DND-41 (cell line): ENCODE measurements at places on chromosomes 6 and 20.
A peak's percentile ranks its signal among the peaks of the same experiment; 100 is the strongest.

- no peak for DNase-seq
These were observed 37.0 kb upstream of the MPC1 start for GRCh38 chr6:166419717-166420116.

DNA sequence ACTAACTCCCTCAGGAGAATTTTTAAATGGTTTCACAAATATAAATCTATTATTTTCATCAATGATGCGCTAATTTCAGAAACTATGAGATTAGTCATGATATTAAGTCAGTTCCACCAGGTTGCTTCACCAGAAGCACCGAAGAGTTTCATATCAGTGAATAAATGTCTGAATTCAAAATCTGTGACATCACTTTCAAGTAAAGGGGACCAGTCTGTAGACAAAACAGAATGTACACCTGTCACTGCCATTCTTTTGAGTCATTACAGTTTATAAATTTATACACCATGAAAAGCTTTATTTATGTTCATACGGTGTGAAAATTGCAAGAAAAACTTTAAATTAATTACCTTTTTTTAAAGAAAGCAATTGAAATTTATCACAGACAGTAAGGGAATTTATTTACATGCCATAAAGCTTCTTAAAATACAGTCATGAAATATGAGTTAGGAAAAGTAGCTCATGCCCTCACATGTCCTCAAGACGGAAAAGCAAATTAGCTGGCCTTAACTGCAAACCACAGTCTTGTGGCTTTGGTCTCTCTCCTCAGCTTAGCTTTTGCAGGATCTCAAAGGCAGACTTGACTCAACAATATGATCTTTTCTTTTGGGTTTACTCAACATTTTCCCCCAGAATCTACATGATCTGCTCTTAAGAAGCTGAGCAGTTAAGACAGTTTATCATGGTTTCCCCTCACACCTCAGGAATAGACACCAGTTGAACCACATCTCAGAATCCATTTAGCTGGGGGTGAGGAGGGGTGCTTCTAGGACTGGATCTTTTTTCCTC lies 177.7 kb upstream of the MCHR2 start:
- peak; percentile 73 for DNase-seq

DNA sequence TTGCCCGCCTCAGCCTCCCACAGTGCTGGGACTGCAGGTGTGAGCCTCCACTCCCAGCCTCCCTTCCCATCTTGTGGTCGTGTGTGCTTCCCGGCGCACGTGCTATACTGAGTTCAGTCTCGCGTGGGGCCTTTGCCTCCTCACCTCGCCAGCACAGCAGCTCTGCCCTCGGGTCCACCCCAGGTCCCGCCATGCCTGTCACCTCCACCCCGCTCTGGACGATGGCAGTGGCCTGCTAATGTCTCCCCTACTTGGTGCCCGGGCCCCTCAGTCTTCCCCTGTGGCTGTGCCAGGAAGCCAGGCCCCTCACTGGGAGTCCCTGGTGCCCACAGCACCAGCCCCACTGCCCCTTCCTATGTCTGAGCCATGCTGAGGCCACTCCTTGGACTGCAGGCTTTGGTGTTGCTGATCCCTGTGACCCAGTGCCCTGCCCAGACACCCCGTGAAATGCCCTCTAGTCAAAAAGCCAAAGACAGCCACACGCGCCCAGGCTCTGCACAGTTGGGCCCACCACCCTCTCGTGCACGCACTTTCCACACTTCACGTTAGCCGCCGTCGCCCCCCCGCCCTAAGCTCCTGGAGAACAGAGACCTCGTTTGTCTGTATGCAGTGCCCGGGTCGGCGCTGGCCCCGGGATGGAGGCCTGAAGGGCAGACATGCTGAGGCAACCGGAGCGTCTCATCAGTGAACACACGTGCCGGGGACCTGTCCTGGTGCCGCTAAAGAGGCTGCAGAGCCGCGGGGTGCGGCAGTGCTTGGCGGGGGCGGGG lies 14.3 kb downstream of the HRH3 start:
- DNase-seq, result no peak

DNA sequence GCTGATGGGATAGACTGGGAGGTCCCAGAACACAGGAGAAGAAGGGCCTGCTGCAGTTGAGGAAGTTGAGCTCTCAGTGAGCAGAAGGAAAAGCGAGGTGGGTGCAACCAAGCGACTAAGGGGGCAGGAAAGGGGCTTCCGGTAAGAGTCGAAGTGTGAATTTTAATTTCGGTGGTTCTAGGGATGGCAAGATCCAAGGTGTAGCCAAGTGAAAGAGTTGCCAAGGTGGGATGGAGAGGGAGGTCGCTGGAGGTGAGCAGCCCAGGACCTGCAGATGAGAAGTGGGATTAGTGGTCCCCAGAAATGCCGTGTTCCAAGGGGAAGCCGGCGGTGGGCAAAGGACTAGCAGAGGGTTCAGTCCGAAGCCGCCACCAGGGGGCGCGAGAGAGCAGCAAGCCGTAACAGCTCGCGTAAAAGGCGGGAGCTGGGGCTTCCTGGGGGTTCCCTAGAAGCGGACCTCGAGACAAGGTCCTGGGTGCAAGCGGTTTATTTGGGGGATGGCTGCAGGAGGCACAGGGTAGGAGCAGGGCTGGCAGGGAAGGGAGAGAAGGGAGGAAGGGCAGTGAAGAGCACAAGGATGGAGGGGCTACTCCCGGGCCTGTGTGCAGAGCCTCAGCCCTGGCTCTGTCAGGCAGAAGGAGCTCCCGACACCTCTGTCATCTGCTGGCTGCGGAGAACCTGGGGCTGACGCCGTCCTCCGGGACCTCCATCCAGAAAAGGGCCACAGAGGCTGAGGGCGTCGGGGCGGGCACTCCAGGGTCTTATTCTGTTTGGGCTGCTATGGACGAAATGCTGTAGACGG lies 103.6 kb downstream of the PAX1 start:
- DNase-seq, result peak; percentile 26

- no peak for DNase-seq
These were observed 63.2 kb downstream of the FGD2 start for GRCh38 chr6:37068356-37069270.

DNA sequence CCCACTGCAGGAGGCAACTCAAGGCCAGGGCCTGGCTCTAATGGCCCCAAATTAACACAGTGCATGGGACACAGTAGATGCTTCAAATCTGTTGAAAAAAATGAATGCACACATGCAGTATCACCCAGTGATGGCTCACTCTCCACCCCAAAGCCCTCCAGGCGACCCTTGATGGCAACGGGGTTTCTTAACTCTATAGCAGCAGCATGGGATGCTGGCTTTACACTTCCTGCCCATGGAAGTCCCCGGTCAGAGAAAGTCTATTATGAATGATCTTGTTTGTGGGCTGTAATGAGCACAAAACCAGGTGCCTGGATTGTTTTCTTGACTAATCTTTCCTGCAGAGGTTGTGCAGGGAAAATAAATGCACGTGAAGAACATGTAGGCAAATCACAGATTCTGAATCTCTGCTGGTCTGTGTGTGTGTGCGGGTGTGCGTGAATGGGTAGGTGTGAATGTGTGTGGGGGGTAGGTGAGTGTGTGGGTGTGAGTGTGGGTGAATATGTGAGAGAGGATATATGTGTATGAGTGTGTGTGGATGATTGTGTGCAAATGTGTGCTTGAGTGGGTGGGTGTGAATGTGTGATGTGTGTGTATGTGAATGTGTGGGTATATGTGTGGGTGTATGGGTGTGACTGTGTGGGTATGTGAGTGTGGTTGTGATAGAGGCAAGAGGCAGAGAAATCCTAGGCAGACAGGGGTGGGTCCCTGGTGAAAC lies 60.1 kb upstream of the MLN start:
- DNase-seq, result no peak

GRCh38 chr20:18793625-18794427 lies 19.8 kb upstream of the SCP2D1 start:
- DNase-seq, result peak; percentile 88

DNA sequence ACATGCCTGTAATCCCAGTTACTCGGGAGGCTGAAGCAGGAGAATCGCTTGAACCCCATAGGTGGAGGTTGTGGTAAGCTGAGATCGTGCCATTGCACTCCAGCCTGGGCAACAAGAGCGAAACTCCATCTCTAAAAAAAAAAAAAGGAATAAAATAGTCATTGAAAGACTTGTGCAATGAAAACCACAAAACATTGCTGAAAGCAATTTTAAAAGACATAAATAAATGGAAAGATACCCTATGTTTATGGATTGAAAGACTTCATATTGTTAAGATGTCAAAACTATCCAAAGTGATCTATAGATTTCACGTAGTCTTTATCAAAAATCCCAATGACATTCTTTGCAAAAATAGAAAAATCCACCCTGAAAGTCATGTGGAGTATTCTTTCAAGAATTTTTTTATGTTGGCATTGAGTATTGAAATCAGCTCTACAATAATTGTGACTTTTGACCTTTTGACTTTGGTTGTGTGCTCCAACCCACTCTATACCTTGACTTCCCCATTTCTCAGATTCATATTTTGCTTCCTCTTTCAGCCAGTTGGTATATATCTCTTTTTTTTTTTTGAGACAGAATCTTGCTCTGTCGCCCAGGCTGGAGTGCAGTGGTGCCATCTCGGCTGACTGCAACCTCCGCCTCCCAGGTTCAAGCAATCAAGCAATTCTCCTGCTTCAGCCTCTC lies 45.5 kb upstream of the SLC23A2 start:
- DNase-seq, result no peak

GRCh38 chr6:169141671-169142537 lies 111.7 kb downstream of the THBS2 start:
- no peak for DNase-seq

GRCh38 chr6:36659271-36659670 lies 19.2 kb upstream of the CDKN1A start:
- DNase-seq, result no peak

DNA sequence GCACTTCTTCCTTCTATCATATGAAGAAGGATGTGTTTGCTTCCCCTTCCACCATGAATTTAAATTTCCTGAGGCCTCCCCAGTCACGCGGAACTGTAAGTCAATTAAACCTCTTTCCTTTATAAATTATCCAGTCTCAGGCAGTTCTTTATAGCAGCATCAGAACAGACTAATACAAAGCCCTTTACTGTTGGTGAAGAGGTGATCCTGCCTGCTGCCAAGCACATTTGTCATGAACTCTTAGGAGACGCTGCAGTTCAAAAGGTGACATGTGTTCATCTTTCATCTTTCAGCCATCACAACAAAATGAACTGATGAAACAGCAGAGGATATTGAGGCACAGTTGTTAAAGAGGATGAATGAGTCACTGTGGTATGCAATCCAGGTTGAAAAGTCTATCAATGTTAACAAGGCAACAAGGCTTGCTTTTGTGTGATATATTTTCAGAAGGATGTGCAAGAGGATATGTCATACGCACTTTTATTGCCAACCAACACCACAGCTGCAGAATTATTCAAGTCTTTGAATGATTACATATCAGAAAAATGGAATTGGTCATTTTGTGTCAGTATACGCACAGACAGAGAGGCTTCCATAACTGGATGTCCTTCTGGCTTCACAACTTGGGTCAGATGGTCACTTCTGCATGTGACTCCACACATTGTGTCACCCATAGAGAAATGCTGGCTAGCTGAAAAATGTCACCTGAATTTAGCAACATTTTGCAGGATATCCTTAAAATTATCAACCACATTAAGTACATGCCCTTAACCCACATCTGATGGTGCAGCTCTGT lies 52.4 kb upstream of the PLN start:
- DNase-seq, result no peak

DNA sequence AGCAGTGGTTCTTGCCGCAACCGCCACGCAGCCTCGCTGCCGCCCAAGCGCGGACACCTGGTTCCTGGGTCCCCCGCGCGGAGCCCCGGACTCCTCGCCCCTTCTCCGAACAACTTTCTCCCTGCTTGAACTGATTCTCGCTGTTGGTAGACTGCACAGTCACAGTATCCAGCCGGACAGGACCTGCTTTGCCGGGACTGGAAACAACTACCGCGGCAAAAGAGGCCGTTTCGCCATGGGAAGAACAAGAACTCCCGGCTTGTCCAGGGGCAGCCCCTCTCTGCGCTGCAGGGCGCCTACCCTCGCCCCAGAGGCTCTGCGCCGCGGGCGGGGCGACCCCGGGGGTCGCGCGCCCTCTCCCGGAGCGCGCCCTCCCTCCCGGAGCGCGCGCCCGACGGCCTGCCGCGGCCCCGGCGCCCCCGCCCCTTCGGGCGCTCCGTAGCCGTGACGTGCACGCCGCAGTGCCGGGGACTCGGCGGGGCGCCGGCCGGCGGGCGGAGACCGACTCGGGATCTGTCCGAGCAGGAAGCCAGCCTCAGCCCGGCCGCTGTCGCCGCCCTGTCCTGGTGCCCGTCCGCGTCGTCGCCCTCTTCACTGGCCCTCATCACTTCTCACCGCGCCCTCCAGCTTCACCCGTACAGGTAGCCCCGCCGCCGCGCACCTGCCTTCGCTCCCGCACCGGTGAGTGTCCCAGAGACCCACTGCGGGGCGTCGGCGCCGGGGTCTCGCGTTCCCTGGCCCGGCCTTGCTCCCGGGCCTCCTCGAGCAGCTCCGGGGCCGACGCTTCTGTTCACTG lies at the start of gene MYO6:
TSS of gene MYO6 (plus strand) at position 497 of the 796 bp plus-strand sequence. CDS start 68,309 bp downstream, outside the sequence.
- DNase-seq, result no peak

- no peak for DNase-seq
These were observed 107.0 kb upstream of the BMP2 start for GRCh38 chr20:6660441-6660840.

- DNase-seq, result no peak
These were observed 44.8 kb upstream of the AFDN start for GRCh38 chr6:167781868-167782267.

GRCh38 chr20:10636326-10636818 lies 37.4 kb downstream of the JAG1 start:
- no peak for DNase-seq

- no peak for DNase-seq
These were observed 34.7 kb upstream of the ASCC3 start for GRCh38 chr6:100915876-100916275.

GRCh38 chr20:9838035-9838377 lies 870 bp downstream of the PAK5 start:
- no peak for DNase-seq

DNA sequence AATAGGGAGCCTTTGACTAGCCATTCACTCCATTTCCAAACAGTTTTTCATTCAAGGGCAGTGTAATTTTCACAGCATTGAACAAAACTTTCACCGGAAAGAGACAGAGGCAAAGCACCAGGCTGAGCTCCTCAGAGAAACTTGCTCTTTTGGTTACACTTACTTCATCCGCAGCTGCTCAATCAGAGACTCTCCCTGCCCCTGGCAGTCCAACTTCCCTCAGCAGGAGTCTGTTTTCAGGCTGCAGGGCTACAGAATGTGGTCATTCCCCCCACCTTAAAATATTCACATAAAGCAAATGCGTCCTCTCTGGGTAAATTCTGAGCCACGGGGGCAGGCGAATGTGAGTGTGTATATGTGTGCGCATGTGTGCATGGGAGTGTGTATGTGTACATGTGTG lies 70.0 kb upstream of the ZNF133 start:
- no peak for DNase-seq

DNA sequence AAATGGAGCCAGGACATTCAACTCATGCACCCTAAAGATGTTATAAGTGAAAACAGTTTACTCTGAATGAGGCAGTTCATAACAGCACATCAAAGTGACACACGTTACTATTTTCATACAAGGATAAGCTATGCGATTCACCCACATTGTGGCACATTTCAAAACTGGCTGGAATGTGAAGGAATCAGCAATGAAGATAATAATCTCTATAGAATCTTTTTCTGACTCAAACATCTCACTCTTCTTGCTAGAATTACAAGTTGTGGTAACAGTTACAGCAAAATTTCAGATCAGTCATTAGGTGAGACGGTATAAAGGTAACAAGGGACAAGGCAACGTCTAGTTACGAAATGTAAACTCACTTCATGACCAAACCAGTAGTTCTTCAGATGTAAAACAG lies 17.5 kb downstream of the TMEM244 start:
- no peak for DNase-seq

- no peak for DNase-seq
These were observed 21.9 kb downstream of the ZNF217 start for GRCh38 chr20:53571555-53572286.
